SHP77 (cell line): ENCODE measurements at places on chromosomes 11 and 22.

DNA sequence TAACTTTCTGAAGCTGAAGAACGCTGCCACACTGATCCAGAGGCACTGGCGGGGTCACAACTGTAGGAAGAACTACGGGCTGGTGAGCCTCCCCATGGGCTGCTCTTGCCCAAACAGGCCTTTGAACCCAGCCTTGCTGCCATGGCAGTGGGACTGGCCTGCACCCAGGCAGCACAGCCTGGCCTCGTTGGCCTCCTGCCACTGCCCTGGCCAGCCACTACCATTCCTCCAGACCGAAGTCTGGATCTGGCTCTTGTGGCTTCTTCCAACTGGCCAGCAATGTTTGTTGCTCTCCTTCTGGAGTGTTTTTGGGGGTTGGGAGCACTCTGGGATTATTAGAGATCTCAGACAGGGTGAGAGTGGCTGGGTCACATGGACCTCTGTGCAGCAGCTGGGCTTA is 51.0 kb downstream of the MYO7A start:
- DNase-seq = no peak

GRCh38 chr22:26045051-26045450 is 124.2 kb upstream of the SEZ6L start:
- DNase-seq = no peak

- DNase-seq = no peak
These were observed 52.2 kb downstream of the BMAL1 start for GRCh38 chr11:13329670-13330356.

- peak; percentile 66 for DNase-seq
These were observed 5.0 kb downstream of the SEZ6L start for GRCh38 chr22:26174280-26174679.

DNA sequence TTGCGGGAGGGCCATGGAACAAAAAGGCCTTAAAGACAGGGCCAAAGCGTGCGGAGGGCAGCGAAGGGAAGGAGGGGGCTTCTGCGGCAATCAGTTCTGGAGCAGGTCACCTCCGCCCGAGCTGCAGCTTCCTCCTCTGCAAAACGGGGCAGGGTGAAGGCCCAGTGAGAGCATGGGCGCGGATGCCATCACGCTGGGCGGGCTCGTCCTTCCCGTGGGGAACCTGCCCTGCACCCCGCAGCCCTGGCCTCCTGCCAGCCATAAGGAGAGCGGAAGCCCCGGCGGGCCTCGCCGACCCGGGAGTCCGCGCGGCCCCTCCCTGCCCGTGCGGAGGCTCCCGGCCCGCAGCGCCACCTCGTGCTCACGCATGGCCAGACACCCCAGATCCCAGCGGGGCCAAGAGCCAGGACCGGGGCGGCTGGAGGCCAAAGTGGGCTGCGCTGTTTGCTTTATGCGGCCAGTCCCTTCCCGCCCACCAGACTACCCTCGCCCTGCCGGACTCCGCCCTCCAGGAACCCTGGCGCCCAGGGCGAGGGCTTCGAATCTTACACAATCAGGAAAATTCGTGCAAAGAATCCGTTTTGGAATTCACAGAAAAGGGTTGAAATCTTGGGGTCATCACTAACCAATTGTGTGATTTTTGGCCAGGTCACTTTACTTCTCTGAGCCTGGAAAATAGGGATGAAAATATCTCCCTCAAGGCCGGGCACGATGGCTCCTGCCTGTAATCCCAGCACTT is 16.1 kb downstream of the TSKU start:
- peak; percentile 73 for DNase-seq

- DNase-seq = no peak
These were observed 6.8 kb downstream of the C11orf21 start for GRCh38 chr11:2294926-2295290.

- no peak for DNase-seq
These were observed 3.4 kb downstream of the KIAA0930 start for GRCh38 chr22:45237065-45237990.

- DNase-seq = no peak
These were observed 73.1 kb upstream of the CRYBB3 start for GRCh38 chr22:25126510-25126909.

- DNase-seq = no peak
These were observed 12.8 kb downstream of the CXCR5 start for GRCh38 chr11:118896472-118896913.

DNA sequence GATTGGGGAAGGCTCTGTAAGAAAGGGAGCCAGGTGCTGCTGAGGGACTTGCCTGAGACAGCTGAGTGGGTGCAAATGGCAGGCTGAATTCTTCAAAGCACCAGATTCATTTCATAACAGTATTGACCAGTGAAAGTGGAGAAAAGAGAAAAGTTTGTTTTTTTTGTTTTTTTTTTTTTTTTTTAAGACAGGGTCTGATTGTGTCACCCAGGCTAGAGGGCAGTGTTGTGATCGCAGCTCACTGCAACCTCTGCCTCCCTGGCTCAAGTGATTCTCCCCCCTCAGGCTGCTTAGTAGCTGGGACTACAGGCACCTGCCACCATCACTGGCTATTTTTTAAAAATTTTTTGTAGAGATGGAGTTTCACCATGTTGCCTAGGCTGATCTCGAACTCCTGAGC is 494.0 kb downstream of the MIAT start:
- DNase-seq = no peak

GRCh38 chr22:39308614-39309363 is 10.6 kb downstream of the RPL3 start:
- no peak for DNase-seq

- no peak for DNase-seq
These were observed 138.7 kb downstream of the TRIM44 start for GRCh38 chr11:35800970-35801953.

DNA sequence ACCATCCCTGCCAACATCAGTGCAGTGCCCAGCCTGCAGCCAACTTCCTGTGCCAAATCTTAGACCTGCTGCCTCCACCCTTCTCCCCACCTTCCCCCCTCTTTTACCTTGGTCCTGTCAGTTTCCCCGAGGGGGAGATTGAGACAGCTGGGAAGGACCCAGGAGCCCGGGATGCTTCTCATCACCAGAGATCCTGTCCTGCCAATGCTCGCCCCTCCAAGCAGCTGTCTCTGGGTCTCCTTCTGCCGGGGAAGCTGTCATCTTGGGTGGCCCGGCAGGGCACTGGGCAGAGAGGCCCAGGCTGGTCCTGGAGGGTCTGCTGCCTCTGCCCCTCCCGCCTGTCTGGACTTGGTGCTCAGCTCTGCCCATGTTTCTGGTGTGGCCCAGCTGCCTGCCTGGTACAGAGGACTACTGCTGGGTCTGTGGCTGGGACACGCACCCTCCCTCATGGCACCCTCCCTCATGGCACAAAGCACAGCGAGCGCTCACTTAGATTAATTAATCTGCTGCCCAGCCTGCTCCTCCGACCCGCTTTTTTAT is 60.4 kb upstream of the THY1 start:
- no peak for DNase-seq

DNA sequence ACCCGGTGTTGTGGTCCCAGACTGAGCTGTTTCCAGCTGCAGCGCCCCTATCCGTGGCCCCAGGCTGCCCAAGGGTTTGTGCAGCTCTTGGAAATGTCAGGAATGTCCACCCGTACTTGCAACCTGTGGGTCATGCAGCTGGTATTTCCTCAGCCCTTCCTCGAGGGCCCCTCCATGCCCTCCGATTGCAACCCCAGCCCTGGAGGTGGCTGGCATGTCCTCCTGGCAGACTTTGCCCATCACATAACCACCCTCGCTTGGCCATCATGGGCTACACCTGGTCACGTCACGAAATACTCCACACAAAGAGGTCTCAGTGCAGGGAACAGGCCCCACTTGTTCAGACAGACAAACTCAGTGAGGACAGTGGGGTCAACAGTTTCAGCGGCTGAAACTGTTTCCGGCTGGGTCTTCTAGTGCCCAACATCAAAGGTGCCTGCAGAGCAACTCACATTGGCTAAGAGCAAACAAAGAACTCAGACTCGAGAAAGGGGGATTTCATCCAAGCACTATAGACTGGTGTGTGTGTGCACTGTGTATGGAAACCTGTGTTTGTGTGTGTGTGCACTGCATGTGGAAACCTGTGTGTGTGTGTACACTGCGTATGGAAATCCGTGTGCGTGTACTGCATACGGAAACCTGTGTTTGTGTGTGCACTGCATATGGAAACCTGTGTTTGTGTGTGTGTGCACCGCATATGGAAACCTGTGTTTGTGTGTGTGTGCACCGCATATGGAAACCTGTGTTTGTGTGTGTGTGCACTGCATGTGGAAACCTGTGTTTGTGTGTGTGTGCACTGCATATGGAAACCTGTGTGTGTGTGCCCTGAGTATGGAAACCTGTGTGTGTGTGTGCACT is 72.8 kb upstream of the CCND1 start:
- DNase-seq = no peak

- peak; percentile 60 for DNase-seq
These were observed 1.6 kb downstream of the MCAM start for GRCh38 chr11:119315131-119316015.

GRCh38 chr22:25656724-25657123 is 85.3 kb upstream of the MYO18B start:
- DNase-seq = no peak

- no peak for DNase-seq
These were observed 697 bp downstream of the LGALS1 start for GRCh38 chr22:37675930-37676735.

- DNase-seq = no peak
These were observed 369.3 kb upstream of the SYN3 start for GRCh38 chr22:33427461-33427860.

DNA sequence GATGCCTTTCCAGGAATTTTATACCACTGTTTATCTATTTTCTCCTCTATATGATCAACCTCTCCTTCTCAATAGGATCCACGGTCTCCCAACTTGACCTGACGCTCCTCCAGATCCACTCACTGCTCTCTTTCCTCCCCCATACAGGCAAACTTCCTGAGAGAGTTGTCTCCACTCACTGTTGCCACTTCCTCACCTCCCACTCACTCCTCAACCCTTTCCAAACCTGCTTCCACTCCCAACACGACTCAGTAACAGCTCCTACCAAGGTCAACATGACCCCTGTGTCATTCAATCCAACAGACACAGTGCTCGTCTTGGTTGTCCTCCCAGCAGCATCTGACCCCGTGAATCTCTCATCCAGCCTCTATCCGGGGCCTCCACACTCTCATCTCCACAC is 3.1 kb downstream of the APBB1 start:
- no peak for DNase-seq

DNA sequence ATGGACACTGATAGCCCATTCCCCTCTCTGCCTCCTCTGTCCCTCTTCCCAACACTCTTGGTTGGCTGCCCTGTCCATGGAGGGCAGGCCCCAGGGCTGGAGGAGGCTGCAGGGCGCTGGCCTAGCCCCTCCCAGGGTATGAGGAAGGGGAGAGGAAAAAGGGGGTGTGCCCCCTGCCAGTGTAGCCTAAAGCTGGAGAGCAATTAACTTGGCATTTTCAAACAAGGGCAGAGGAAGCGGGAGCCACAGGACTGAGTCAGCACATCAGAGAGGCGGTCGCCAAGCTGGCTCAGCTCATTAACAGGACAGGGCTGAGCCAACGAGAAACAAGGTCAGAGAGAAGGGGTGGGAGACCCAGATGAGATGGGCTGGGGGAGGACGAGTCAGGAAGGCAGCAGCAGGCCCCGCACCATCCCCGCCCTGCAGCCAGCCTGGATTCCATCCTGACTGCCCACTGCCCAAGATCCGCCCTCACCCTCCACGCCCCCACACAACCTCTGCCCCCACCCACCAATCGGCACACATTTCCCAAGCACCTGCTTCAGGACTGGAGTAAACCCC is 76.3 kb downstream of the BUD13 start:
- DNase-seq = no peak

GRCh38 chr11:30092518-30092917 is 75.7 kb upstream of the KCNA4 start:
- DNase-seq = no peak

- DNase-seq = peak; percentile 25
These were observed 60.6 kb downstream of the NXPE2 start for GRCh38 chr11:114738954-114739353.

- DNase-seq = no peak
These were observed 29.9 kb downstream of the GUCY1A2 start for GRCh38 chr11:106988151-106989077.

- DNase-seq = peak; percentile 44
These were observed 1.4 kb upstream of the MAPK11 start for GRCh38 chr22:50271519-50271970.

GRCh38 chr22:39237318-39238100 is 7.3 kb downstream of the PDGFB start:
- DNase-seq = no peak

GRCh38 chr11:120569861-120570260 is 58.3 kb downstream of the GRIK4 start:
- no peak for DNase-seq

- DNase-seq = no peak
These were observed 35.9 kb upstream of the LYVE1 start for GRCh38 chr11:10604340-10604748.

DNA sequence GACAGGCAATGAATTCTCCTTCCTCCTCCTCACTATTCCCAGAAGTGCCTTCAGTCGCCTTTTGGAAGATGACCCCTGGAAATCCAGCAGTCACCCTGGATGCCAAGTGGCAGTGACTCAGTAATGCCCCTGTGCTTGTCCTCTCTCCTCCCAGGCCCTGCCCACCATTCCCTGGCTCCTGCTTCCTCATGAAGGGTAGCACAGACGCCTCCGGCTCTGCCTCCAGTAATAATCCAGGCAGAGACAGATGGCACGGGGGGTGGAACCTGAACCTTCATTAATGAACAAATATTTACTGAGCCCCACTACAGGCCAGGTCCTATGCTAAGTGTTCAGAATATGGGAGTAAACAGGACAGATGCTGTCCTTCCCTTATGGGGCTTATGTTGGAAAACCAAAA is 23.2 kb downstream of the SYT13 start:
- DNase-seq = no peak

GRCh38 chr11:1921574-1922141 is 2.2 kb downstream of the TNNT3 start:
- DNase-seq = no peak

- no peak for DNase-seq
These were observed 41.0 kb upstream of the PARVG start for GRCh38 chr22:44139773-44140172.

GRCh38 chr11:45646275-45646927 is 19.0 kb downstream of the CHST1 start:
- no peak for DNase-seq

- no peak for DNase-seq
These were observed 757 bp downstream of the RNASEH2C start for GRCh38 chr11:65719871-65720210.

GRCh38 chr11:64765851-64766665 is 6.3 kb upstream of the PYGM start:
- DNase-seq = no peak

DNA sequence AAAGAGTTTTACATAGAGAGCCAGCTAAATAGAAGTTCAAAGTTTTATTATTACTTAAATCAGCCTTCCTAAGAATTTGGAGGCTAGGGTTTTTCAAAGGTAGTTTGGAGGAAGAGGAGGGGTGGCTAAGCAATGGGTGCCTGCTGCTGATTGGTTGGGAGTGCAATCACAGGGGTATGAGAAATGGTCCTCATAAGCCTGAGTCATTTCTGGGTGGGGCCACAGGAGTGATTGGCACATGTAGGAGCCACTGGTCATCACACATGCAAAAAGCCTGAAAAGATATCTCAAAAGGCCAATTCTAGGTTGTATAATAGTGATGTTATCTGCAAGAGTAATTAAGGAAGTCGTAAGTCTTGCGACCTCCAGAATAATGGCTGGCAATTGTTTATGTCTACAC is 12.9 kb downstream of the OR51L1 start:
- DNase-seq = no peak

GRCh38 chr22:39253435-39254070 is 8.8 kb upstream of the PDGFB start:
- peak; percentile 76 for DNase-seq
